GM12892 (cell line): ENCODE measurements at places on chromosomes 4 and X.

DNA sequence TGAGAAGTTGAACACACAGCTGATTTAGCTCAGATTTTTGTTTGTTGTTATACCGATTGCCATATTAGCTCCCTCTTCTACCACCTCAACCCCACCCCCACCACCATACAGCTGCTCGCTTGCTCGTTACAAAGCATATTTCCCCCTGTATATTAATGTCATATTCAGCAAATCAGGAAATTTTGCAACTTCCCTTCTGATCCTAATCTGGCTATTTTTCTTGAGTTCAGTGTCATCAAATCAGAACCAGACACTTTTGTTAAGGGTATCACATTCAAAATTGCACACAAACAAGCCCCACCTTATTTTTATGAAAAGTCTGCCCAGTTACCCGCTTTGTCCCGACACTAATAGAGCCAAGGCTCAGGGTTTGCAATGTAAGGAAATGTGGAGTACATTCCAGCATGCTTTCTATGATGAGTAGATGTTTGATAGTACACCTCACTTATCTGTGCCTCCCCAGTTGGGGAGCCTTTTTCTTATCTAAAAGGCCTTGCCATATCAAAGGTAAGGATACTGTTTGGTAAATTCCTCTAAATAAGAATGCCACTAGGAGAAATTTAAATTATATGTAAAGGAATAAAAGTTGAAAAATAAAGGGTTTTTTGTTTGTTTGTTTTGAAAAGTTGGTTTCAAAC lies 212.2 kb downstream of the CBR4 start:
- no peak for DNase-seq

- peak; percentile 37 for DNase-seq
Measured at GRCh38 chr4:184473499-184474262, 669 bp downstream of the IRF2 start.

DNA sequence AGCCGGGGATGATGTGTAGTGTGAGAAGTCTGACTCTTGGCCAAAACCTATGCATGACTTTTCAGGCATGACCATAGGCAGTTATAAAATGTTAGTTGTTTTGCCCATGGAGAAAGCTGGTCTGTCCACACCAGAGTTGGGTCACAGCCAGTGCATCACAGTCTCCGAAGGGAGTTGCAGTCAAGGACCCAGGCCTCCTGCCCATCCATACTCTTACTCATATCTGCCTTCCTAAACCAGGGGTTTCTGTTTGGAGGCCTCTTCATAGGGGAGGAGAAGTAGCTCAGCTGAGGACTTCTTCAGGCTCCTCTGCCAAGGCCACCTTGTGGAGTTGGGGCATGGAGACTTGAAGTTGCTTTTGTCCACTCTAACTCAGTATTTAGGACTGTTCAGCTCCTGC lies 1008.3 kb downstream of the PCDH18 start:
- DNase-seq = no peak

DNA sequence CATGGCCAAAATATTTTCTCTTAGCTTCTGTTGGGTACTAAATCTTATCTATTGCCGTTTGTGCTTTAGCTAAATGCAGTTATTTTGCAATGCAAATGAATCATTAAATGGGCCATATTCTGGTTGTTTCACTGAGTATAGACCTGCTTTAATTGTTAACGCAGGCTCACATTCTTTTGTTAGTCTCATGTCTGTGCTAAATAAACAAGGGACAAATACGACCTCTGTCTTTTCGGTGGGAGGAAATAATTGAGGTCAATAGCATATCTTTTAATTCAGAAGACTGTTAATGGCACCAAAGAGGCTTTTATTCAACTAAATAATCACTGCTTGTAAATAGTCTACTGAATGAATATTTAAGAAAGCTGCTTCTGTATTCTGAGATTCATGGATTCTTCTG lies 76.9 kb downstream of the DIAPH2 start:
- DNase-seq = no peak

DNA sequence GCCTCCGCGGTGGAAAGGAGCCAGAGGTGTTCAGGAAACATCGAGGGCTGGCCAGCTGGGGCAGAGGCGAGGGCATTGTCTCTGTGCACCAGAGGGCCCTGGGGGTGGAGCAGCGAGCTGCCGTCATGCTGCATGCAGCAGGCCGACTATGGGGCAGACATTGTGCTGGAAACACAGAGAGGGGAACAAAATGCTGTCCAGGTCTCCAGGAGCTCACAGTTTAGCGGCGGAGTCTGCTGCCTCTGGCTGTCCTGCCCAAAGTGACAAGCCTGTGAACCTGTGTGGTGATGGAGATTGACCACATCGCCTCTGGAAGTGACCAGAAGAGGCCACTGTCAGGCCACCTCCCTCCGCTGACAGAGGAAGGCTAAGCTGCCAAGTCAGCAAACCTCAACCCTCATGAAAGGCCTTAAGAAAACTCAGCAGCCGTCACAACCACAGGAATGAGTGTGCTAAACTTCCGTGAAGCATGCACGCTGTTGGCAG lies 20.1 kb upstream of the SASH3 start:
- no peak for DNase-seq

DNA sequence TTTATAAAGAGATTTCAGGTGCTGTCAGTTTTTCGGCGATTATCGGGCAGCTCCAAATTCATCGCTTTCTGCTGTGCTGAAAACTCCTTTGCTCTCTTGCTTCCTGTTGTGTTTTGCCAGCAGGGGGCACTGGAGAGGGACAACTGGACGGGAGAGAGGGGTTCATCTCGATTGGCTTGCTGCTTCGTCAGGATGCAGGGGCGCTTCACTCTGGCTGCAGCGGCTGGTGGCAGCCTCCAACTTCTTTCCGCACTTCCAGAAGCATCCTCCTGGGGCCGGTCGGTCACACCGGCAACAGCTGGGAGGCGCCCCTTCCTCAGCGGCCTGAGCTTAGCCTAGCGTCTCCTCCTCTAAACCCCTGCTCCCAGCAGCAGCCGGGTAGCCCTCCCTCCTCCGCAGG lies 29.5 kb downstream of the MSL3 start:
- no peak for DNase-seq

DNA sequence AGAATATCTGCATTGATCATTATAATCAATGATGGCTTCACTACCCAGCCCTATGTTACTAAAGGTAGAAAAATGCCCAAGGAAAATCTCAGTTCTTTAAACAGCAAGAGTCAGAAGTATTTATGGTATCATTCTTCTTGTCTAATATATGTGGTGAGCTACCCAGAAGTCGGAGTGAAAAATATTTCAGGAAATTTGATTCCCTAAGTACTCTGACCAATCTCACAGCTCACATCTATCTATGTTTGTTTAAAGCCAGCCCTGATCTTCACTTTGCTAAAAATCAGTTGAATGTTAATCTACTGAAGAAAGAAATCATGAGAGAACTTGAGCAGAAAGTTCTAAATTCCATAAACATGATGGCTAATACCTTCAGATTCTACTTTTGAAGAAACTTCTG lies 522.9 kb upstream of the SLIT2 start:
- DNase-seq = no peak

DNA sequence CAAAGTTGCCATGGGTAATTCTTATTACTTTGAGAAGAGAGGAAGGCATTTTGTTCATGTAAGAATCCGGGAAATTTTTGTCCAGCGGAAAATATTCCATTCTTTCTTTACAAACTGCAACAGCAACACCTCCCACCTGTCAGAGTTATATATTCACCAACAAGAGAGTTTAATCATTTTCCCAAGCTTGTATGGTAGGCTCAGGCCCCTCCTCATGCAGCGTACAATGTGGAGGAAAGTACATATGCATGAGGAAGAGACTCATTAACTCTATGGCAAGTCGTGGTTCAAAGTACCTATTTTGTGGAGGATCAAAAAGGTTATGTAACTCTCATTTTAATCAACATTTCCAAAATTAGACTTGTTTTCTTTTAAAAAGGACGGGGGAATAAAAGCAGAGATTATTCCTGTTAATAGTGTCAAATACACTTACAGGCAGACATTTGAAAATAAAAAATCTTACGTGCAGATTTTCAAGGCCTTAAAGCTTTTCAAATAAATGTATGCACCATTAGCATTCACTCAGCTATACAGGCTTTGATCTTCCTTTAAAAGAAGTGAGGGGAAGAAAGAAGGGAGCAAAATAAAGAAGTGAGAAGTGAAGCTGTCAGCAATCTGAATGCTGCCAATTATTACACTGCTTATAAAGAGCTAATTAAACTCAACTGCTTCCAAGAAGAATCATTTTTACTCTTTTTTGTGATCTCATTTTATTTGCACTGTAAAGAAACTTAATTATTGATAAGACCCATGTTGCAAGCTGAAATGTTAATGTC lies 204.8 kb downstream of the FAT4 start:
- DNase-seq = no peak

- no peak for DNase-seq
Measured at GRCh38 chr4:121272526-121272925, 108.3 kb downstream of the QRFPR start.

- DNase-seq = no peak
Measured at GRCh38 chr4:140640150-140640748, 71.5 kb upstream of the UCP1 start.

- no peak for DNase-seq
Measured at GRCh38 chr4:96742332-96743014, 902.6 kb downstream of the PDHA2 start.

DNA sequence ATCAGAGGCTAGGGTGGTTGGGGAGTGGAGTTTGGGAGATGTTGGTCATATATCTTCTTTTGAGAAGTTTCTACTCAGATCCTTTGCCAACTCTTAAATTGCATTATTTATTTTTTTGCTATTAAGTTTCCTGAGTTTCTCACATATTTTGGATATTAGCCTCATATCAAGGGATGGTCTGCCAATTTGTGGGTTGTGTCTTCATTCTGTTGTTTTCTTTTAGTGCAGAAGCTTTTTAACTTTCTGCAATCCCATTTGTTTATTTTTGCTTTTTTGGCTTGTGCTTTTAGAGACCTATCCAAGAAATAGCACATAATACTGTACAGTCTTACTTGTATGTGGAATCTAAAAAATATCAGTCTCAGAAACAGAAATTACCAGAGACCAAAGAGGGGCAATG lies 509.2 kb upstream of the HS3ST1 start:
- DNase-seq = no peak

DNA sequence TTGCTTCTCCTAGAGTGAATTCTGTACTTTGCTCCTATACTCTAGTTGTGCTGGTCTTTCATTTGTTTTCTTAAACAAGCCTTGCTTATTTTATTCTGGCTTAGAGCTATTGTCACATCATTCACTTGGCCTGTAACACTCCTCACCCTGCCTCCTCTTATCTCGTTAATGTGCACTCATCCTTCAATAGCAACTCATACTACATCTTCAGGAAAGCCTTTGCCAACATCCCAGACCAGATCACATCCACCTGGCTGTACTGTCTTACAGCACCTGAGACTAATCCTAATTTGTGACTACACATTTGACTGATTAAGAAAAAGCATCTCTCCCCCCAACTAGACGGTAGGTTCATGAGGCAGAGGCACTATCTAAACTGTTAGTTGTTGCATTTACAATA lies 80.8 kb downstream of the SLC7A11 start:
- no peak for DNase-seq

GRCh38 chr4:90816754-90817153 lies 689.6 kb downstream of the CCSER1 start:
- DNase-seq = no peak

- DNase-seq = no peak
Measured at GRCh38 chr4:167492007-167492406, 257.7 kb upstream of the SPOCK3 start.

DNA sequence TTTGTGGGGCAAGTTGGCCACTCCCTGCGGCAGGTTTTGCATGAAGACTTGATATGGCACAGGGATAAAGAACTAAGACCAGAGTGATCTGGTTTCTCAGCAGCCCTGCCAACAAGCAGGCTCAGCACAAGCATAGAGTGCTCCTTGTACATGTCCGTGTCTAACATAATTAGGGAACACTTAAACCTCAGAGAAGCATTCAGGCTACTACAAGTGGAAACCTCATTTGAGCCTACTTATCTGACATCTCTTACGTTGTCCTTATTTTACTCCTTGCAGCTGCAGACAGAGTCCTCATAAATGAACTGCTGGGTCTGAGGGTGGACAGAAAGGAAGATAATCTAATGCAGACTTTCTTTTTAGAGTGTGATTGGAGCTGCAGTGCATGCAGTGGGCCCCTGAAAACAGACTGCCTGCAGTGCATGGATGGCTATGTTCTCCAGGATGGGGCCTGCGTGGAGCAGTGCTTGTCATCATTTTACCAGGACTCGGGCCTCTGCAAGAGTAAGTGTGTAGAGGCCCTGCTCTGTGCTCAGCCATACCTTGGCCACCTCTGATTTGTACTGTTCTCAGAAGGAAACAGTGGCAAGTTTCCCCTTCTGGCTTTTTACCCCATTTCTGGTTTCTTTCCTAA lies 179.1 kb upstream of the ANXA3 start:
- no peak for DNase-seq

GRCh38 chrX:15988661-15989603 lies 134.3 kb upstream of the AP1S2 start:
- DNase-seq = no peak

DNA sequence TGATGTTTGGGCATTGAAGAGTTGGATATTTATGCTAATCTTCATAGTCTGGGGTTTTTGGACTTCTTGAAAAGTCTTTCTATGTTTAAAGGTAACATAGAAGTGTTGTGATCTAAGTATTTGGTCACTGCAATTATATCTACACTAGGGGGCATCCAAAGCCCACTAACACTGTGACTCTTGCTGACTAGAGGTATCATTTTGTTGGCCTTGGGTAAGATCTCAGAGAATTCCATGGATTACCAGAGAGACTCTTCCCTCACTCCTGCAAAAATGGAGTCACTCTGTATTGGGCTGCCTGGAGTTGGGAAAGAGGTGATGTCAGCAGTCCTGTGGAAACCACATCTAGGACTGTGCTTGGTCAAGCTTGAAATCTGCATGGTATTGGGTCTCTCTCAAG lies 1077.6 kb downstream of the FAM133A start:
- no peak for DNase-seq

DNA sequence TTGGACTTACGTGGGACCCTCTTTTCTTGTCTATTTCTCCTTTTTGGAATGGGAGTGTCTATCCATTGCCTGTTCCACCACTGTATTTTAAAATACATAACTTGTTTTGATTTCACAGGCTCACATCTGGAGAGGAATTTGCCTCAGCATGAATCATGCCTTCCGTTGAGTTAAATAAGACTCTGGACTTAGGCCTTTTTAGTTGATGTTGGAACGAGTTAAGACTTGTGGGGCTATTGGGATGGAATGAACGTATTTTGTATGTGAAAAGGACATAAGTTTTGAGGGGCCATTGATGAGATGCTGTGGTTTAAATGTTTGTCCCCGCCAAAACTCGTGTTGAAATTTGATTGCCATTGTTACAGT lies 66.2 kb downstream of the BEX3 start:
- no peak for DNase-seq

- DNase-seq = no peak
Measured at GRCh38 chr4:11632025-11632424, 203.3 kb upstream of the HS3ST1 start.
